ENCODE measurements at places on chromosomes 6 and 20.

DNA sequence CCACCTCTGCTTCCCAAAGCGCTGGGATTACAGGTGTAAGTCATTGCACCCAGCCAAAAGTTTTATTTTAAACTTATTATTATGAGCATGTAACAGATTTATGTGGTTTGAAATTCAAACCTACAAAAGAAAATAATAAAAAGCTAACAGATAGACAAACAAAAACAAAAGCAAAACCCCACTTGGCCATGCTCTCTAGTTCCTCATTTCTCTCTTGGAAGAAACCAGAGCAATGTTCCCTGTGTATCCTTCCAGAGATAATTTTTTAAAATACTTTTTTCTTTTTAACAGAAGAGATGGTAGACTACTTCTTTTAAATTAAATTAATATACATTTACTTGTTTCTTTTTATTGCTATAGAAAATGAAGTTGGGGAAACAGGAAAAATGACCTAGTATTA is 28.0 kb upstream of the SLC17A3 start:
- no peak for DNase-seq

DNA sequence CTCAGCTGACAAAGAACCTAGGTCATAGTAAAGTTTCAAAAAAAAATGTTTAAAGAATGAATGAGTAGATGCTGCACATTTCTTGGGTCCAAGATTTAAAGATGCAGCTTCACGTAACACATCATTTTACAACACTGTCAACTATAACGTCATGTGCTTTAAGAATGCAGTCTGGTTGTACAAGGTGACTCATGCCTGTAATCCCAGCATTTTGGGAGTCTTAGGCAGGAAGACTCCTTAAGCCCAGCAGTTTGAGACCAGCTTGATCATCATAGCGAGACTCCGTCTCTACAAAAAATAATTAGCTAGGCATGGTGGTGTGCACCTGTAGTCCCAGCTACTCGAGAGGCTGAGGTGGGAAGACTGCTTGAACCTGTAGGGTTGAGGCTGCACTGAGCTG is 21.9 kb downstream of the SLC17A5 start:
- DNase-seq = no peak

- DNase-seq = no peak
Measured at GRCh38 chr6:818196-818595, 125.3 kb upstream of the EXOC2 start.

DNA sequence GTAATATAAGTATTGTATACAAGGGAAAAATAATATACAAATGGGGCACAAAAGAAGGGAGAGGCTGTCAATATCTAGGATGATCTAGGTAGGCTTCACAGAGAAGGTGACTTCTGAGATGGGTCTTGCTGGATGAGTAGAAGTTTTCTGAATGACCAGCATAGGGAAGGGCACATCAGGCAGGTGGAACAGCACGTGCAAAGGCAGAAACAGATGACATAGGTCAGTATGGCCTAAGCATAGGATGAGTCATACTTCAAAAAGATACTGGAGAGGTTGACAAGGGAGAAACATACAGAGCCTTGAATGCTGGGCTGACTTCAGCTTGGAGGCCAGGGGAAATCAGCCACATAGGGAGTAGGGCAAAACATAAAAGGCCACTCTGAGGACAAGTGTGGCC is 31.9 kb upstream of the SIRPA start:
- no peak for DNase-seq

- DNase-seq = no peak
Measured at GRCh38 chr6:159125951-159126352, 43.2 kb upstream of the FNDC1 start.

GRCh38 chr20:63432577-63433325 is 39.7 kb downstream of the KCNQ2 start:
- no peak for DNase-seq

GRCh38 chr6:144364208-144364720 is 79.1 kb downstream of the UTRN start:
- DNase-seq = no peak

DNA sequence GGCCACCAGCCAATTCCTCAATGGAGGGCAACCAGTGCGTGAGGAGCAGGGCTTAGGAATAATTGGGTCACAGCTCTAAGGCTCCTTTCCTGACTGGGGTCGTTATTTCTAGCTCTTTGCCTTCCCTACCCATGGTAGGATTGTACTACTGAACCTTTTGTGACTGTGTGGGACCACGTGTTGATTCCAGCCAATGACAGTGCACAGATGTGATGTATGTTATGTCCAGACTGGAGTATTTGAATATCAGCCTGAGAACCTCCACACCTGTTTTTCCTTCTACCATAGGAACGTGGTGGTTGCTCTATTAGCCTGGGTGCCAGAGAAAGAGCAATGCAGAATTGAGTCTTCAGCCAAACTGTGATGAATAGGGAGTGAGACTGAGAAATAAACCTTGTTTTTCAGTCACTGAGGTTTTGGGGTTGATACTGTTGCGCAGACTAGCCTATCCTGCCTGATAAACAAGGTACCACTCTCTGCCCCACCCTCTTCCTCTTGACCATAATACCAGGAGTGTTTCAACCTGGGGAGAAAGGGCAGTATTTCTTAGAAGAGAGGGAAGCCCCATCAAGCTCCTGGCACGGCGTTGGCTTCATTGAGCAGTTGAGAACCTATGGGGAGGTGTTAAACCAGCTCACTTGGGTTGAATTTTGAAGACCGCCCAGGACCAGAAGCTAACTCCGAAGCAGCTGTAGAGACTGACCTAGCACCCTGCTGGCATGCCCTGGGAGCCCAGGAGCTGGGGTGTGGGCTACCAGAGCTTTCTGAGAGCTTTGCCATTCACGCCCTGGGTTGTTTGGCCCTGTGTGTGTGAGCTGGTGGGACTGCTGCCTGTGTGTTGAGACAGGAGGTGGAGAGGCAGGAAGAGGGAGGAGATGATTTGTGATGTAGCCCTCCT is 105.5 kb upstream of the BACH2 start:
- DNase-seq = no peak

- DNase-seq = no peak
Measured at GRCh38 chr6:148907573-148907972, 160.7 kb downstream of the UST start.

- DNase-seq = no peak
Measured at GRCh38 chr6:143807103-143807772, 35.9 kb upstream of the LTV1 start.

DNA sequence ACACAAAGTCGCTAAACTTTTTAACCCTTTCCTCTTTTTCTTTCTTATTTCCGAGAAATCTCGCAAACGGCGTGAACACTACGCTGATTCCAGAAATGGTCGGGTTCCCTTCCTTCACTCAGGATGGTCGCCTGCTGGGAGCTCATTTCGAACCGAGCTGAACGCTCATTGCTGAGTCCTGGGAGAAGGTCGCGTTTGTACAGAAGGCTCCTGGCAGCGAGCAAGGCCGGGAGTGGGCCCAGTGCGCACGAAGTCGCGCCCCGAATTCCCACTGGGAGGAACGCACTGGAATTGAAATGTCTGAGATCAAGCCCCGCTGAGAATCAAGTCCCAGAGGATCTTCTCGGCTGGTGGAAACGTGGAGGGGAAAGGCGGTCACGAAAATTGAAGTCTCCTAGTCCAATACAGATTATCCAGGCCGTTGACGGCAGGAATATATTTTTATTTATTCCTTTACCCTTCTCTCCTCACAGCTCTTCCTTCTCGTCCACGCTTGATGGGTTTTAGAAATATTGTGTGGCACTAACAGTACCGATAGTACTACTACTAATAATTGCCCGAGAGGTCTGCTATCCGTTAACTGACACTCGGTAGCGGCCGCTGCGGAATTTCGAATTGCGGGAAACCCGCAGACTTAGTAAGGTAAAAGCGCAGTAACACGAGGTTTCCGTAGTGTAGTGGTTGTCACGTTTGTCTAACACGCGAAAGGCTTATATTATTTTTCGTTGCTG is 207.2 kb upstream of the ZNF184 start:
- DNase-seq = no peak

DNA sequence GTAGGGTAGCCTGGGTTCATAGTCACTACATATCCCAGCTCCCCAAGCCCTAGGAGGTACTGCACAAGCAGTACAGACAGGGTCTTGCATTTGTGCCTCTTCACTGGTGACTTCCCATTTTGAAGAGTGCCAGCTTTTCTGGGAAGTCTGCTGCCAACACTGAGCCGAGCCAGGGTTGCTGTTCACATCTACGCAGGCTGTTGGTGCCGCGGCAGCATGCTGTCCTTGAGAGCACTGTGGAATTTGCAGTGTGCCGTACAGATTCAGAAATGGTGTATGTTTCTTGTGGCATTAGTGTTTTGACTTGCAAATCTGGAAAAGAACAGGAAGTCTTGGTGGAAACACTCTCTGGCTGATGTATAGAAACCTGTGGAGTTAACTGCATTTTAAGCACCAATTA is 67.5 kb downstream of the JARID2 start:
- no peak for DNase-seq

GRCh38 chr6:35296931-35297600 is 552 bp upstream of the DEF6 start:
- no peak for DNase-seq

DNA sequence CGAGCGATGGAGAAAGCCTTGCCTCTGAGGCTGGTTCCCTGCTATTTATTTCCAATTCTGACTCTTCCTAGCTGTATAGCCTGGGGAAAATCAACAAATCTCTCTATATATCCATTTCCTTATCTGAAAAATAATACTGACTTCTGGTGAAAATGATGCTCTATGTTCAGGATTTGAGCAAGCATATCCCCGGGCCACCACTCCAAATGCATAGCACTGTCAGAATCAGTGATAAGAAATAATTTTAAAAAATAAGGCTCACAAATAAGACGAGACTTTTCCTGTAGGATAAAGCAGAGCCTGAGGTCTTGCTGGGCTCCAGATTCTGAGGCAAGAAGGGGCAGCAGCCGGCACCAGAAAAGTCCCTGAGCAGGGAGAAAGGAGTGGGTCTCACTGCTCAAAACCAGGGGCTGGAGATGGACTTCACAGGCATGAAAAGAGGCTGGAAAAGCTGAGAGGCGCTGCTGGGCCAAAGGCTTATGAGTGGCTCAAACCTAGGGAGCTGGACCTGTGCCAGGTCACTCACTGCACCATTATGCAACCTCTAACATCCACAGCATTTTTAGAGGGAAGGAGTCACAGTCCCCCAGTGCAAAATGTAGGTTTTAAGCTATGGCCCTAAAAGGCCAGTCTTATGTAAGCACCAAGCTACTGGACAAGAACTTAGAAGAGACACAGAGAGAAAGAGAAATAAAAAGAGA is 48.1 kb upstream of the SLC17A4 start:
- DNase-seq = no peak

GRCh38 chr20:33305589-33306057 is 22.6 kb downstream of the BPIFB1 start:
- DNase-seq = no peak

GRCh38 chr6:113699239-113699638 is 157.9 kb upstream of the MARCKS start:
- DNase-seq = no peak

GRCh38 chr20:35994994-35995453 is 26.6 kb downstream of the CNBD2 start:
- DNase-seq = peak; percentile 50

GRCh38 chr20:35472209-35472608 is 16.8 kb downstream of the CEP250 start:
- no peak for DNase-seq

GRCh38 chr20:8787090-8787489 is 281.8 kb upstream of the PLCB4 start:
- DNase-seq = no peak

GRCh38 chr6:102670735-102671134 is 1277.2 kb downstream of the GRIK2 start:
- DNase-seq = no peak

GRCh38 chr20:16761305-16761829 is 13.2 kb downstream of the OTOR start:
- peak; percentile 15 for DNase-seq

GRCh38 chr6:90183587-90184333 is 112.9 kb downstream of the BACH2 start:
- no peak for DNase-seq

- DNase-seq = no peak
Measured at GRCh38 chr6:16527691-16528090, 233.6 kb downstream of the ATXN1 start.
